Head of caudate nucleus (tissue), 42 donors: ENCODE measurements at places on chromosomes 2 and 18.

DNA sequence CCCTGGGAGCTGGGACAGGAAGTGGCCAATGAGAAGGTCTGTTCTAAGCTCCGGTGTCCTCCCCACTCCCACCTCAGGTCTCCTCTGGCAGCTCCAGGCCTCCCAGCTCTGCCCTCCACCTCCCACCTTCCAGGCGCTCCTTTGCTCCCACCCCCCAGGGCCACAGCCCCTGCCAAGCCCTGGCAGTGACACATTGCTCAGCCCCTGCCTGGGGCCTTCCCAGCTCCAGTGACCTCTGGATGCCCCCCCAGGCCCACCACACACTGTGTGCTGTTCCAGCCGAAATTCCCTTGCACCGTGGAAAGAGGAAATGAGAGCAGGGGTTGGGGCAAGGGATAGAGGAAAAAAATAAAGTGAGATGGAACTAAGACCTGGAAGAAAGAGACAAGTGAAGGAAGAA is 289.6 kb downstream of the CYP26B1 start:
- DNase-seq, result no peak

- DNase-seq, result no peak
Measured at GRCh38 chr2:10307561-10308156, 5.0 kb downstream of the HPCAL1 start.

- DNase-seq, result no peak
Measured at GRCh38 chr18:42442656-42443055, 487.6 kb downstream of the PIK3C3 start.

DNA sequence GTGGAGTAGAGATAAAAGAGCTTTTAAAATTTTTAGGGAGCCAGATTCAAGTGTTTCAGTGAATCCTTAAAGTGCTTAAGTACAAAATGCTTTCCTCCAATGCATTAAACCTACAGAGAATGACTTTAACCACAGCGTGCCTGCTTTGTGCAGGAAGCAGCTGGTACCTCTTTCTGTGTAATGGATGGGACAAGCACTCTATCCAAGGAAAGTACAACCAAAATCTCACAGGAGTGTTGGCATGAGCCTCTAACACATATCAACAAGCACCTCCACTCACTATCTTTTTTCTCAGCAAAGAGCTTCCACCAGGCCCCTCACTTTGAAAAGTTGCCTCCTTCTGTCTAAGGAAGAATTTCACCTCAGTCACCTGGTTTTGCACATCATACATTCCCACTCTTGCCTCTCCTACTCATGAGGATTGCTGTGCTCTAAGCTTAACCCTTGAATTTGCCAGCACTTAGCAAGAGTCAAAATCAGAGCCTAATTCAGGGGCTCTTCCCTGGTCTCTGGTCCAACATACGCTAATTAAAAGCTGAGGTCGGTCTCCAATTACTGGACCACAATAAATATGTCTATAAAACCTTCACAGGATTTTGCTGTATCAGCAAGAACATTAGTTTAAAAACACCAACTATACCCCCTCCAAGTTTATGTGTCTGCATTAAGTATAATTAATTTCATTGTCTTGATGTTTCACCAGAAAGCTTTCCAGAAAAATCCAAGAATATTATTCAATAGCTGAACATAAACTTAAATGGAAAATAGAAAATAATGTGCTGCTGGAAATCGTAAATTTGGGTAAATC is 68.9 kb downstream of the ZNF521 start:
- no peak for DNase-seq

GRCh38 chr2:194151231-194151630 is 1505.8 kb upstream of the SLC39A10 start:
- no peak for DNase-seq

DNA sequence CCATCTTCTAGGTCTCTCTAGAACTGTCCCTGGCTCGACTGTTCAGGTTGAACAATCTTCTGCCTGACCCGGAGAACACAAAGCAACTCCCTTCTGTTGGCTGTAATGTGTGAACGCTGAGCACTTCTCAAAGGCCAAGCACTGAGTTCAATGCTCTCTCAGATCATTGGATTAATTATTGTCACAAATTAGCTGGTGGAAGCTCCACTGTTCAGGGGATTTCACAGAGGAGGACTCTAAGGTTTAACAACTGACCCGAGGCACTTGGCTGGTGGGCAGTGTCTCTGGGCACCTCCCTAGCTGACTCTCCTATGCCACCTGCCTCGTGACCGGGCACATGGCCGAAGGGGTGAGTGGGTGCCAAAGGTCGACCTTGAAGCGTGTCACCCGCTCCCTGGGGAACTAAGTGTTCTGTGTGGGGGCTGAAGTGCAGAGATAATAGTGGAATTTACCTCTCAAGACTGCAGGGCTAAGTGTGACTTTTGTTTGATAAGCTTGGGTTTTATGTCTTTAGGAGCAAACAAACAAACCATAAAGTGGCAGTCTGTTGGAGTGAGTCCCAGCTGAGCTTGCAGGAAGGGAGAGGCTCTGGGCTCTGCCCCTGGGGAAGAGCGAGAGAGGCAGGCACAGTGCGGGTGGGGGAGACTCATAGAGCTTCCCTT is 64.8 kb downstream of the BCL2L11 start:
- DNase-seq, result no peak

DNA sequence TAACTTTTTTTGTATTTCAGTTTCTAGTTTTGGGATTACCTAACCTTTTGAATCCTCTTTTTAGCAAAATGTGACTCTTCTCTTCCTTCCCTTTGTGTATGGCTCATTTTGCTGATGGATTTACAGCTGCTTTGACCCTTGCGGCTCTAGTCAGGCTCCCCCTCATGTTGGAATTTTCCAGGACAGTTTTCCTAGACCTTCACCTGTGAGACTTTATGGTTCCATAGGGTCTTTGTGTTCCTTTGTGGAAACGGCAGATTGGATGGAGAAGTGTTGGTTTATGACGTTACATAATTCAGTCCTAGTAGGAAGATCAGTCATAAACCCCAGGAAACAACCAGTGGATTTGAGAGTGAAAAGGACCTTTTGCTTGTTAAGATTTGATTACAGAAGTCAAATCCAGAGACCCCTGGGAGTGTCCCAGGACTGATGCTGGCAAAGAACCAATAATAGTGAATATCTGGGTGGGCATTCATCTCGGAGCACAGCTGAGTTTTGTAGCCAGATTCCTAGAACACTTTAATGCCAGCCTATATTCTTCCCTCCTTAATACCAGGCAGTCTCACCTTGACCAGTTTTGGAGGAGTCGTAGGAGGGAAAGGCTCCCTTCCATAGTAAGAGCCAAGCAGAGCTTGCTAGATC is 42.7 kb downstream of the SOCS6 start:
- no peak for DNase-seq

DNA sequence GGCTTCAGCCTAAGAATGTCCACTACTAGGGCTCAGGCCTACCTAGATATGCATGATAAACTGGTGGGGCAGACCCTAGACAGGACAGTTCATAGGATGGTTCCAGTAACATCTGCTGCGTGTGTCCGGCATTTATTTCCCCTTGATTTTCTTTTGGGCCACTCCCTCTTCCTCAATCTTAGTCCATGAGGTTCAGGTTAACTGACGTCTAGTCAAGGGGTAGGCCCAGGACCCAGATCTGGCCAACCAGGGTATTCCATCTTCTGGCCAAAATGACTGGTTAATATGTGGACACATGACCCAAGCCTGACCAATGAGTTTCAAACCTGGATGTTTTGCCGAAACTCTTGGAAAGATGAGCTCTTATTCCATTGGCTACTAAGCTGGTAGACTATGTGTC is 15.2 kb downstream of the TMEM247 start:
- DNase-seq, result no peak
